ENCODE measurements at places on chromosomes 6 and 20.

DNA sequence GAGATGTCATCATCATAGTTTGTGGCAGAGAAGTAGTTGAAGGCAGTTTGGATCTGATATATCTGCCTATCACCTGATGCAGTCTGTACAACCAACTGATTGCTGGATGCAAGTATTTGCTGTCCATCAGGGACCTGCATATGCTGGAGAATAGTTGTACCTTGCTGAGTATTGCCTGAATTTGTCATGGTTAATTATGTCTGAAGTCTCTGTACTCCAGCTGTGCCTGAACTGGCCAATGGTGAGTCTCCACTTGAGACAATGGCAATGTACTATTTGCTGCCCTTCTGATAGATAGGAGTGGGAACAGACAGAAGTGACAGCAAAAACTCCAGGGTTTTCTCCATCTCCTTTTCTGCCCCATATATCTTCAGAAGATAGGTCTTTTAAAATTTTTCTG, 531.5 kb downstream of the EPHA7 start:
- no peak for DNase-seq

DNA sequence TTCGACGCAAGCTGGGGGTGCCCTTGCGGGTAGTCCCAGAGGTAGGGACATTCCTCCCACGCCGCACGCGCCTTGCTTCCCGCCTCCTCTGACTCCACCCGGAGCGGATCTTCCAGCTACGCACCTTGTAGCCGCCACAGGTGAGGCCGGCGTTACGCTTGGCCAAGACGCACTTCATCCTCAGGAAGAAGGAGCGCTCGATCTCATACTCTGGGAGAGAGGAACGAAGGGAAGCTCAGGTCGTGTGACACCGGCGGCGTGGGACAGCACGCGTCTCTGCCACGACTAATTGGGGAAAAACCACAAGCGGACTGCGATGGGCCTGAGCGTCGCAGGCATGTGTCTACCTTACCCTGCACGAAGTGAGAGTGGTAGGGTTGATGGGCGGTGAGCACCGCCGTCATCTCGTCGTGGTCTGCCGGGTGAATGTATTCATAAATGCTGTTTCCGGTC, 15.5 kb downstream of the SIM1 start:
- no peak for DNase-seq

DNA sequence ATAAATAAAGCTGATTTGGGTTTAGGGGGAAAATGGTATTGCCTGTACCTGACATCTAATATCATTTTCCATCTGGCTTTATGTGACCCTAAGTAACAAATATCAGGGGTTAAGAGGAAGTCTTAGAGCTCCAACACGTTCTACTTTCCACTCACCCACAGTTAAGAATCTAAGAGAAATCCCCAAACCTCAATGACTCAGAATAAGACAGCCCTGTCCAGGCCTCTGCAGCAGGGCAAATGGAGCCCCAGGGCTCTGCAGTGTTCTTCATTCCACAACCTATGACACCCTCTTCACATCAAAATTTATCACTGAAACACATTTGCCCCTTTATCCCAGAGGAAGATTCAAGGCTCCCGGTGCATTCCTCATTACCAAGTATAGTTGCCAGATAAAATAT, 20.3 kb upstream of the TENT5A start:
- peak; percentile 85 for DNase-seq

DNA sequence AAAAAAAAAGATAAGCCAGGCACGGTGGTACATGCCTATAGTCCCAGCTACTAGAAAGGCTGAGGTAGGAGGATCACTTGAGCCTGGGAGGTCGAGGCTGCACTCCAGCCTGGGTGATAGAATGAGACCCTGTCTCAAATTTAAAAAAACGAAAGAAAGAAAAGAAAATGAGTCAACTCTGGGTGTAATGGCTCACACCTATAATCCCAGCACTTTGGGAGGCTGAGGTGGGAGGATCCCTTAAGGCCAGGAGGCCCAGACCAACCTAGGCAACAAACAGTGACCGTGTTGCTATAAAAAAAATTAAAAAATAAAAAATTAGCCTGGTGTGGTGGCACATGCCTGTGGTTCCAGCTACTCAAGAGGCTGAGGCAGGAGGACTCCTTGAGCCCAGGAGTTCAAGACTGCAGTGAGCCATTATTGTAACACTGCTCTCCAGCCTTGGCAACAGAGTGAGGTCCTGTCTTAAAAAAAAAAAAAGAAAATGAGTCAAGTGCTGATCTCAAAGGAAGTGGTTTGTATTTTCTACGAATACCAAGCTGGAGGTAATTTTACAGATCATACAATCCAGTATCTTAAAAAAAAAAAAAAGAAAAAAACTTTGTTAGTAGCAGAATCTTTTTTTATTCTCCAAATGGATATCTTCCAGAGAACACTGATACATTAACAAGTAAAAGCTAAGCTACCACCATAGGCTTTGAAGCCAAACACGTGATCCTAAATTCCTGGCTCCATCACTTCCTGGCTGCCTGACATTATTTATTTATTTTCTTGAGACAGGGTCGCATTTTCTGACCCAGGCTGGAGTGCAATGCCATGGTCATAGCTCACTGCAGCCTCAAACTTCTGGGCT, 5.7 kb downstream of the COMMD7 start:
- DNase-seq, result peak; percentile 54

GRCh38 chr6:17458966-17459365, 65.6 kb downstream of the CAP2 start:
- no peak for DNase-seq

DNA sequence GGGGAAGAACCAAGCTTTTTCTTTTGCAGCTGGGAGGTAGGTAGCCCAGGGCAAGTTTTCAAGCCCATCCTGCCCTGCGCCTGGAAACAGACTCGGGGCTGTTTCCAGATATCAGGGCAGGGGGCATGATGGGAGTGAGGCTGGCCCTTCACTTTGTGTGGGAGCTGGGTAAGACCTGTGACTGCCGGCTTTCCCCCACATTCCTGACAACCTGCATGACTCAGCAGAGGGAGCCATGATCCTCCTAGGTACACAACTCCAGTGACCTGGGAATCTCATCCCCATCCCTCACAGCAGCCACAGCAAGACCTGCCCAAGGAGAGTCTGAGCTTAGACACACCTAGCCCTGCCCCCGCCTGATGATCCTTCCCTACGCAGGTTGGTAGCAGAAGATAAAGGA, 280.8 kb downstream of the SOX4 start:
- peak; percentile 12 for DNase-seq

GRCh38 chr6:7557652-7558051, 16.2 kb downstream of the DSP start:
- no peak for DNase-seq

GRCh38 chr6:16725145-16725864, 36.0 kb downstream of the ATXN1 start:
- DNase-seq, result peak; percentile 46

GRCh38 chr6:148497257-148497656, 154.6 kb downstream of the SASH1 start:
- peak; percentile 60 for DNase-seq

DNA sequence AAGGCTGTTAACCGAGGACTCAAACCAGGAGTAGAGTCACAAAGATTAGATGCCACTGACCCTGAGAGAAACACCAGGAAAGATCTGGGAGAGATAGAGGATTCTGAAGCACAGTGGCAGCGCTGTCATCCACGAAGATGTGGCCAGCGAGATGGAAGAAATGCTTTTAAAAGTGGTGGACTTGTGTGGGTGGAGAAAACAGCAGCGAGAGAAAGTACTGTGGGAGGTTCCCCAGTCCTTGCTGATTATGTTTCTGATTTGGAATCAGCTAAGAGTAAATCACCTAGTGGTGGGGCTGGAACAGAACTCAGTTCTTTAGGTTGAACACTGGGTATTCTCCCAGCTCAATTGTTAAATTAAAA, 435 bp upstream of the ZNF322 start:
- DNase-seq, result no peak

- DNase-seq, result no peak
Measured at GRCh38 chr20:3813848-3814581, 6.3 kb upstream of the AP5S1 start.

DNA sequence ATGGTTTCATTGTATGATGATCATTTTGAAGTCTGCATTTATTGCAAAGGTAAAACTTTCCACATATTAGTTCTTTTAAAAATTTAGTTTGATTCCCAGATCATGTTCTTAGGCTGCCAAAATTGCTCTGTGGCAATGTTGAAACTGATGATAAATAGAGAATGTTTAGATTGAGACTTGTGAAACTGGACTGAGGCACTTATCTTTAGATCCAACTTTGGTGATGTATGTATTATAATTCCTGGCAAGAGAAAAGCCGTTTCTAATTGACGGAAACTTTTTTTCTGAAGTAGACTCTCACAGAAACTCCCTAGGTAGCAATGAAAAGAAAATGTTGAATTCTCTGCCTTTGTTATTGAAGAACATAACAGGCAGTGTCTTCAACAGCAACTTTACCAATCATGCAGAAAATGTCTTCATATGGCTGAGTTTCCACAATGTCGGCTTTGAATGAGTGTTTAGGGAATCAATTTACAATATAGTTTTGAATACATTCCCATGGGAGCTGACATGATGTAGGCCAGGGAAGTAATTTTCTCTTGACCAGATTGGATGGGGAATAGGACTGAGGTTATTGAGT, 456.2 kb downstream of the CD109 start:
- no peak for DNase-seq

GRCh38 chr20:11355345-11355744, 562.3 kb upstream of the BTBD3 start:
- no peak for DNase-seq

- DNase-seq, result no peak
Measured at GRCh38 chr6:69868252-69868804, 2.0 kb downstream of the COL19A1 start.

DNA sequence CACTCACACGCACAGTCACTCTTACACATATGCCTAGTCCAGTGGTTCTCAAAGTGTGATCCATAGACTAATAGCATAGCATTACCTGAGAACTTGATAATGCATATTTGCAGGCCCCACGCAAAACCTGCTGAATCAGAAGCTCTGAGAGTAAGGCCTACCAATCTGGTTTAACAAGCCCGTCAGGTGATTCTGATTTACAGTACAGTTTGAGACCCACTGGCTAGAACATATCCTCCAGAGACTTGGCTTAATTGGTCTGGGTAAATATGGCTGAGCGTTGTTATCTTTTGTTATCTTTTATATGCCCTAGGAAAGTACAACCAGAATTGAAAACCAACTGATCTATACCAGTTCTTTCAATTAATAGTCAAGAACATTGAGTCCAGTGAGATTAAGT, 9.6 kb downstream of the TSPYL4 start:
- no peak for DNase-seq

- DNase-seq, result no peak
Measured at GRCh38 chr6:111743862-111744692, 129.2 kb downstream of the FYN start.

DNA sequence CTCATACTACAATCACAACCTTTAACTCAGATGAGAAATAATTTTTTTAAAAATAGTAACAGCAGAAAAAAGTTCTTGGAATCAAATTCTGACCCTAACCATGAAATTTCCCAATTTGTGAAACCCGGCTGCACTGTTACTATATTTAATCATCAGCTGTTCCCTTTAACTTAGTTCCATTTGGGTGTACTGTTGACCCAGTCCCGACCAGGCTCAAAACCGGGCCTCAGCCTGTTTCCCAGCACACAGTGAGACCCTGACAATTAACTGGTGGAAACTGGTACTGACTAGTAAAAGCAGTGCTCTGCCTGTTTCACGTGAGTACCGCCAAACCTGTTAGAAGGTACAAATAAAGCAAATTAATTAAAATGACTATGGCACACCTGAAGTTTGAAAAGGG, 7.0 kb downstream of the CTCFL start:
- no peak for DNase-seq

DNA sequence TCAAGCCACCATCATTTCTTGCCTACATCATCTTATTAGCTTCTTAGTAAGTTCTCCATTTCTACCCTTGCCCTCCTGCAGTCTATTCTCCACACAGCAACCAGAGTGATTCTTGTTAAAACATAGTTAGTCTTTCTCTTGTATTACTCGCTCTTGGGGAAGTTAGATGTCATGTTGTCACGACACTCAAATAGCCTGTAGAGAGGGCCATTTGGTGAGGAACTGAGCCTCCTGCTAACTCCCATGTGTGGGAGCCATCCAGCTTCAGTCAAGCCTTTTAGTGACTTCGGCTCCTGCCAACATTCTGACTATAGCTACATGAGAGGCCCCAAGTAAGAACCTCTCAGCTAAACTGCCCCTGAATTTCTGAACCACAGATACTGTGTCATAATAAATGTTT, 395.4 kb downstream of the CDC5L start:
- no peak for DNase-seq

- DNase-seq, result peak; percentile 46
Measured at GRCh38 chr6:110688661-110689268, 126.5 kb downstream of the CDK19 start.

DNA sequence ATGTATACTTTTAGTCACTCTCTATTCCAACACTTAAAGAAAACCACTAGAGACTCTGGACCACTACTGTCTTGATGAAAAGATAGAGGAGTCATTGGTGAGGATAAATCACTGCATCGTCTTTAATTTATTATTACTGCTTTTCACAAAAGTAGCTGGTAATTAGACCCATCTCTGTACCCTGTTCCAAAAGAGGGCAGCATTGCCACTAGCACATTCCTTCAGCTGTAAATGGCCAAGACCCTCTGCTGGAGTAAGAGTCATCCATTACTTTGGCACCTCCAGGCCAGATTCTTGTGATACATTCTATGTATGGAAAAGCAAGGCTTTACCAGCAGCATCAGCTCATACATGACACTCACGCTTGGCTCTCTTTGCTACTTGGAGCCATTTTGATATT, 49.5 kb upstream of the PREP start:
- no peak for DNase-seq

GRCh38 chr20:36082315-36082915, 72.1 kb upstream of the EPB41L1 start:
- no peak for DNase-seq

- no peak for DNase-seq
Measured at GRCh38 chr6:149033454-149033853, 284.1 kb upstream of the TAB2 start.

DNA sequence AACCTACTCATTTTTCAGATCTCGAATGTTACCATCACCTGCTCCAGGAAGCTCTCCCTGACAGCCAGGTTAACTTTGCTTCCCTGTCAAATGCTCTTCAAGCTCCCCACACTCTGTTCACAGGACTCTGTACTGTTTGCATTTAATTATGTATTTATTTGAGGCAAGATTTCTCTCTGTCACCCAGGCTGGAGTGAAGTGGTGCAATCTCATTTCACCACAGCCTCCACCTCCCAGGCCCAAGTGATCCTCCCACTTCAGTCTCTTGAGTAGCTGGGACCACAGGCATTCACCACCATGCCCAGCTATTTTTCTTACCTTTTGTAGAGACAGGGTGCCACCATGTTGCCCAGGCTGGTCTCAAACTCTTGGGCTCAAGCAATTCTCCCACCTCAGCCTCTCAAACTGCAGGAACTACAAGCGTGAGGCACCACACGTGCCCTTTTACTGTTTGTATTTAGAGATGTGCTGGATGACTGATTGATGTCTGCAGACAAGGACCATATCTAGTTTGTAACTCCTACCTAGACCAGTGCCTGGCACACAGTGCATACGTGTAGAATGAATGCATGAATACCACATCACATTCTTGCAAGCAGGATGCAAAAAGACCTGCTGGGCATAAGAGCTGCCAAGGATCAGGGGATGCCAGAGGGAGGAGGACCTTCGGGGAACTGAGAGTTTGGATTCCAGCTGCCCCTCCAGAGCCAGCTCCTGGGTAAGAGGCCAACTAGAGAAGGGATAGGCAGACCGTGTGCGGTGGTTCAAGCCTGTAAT, 15.6 kb upstream of the CBFA2T2 start:
- DNase-seq, result no peak
